ENCODE measurements at places on chromosomes 12 and 14. TPM values are rescaled to one million over a fixed set of nuclear protein-coding genes. Genes with fewer than 3 reads are reported as not detected.

Gene DTX3
- polyA plus RNA-seq, result 41.2 TPM

Gene ERBB3
- polyA plus RNA-seq, result 31.5 TPM

Gene USP44
- 0.52 TPM for polyA plus RNA-seq

Gene PPP2R5C
- polyA plus RNA-seq, result 65.6 TPM

Gene ATG101
- polyA plus RNA-seq, result 53.0 TPM

Gene PRH2
- polyA plus RNA-seq, result not detected

Gene OR4K17
- polyA plus RNA-seq, result not detected

Gene AQP2
- 666 TPM for polyA plus RNA-seq

Gene SPIC
- not detected for polyA plus RNA-seq

Gene SERPINA12
- not detected for polyA plus RNA-seq

Gene KRT2
- polyA plus RNA-seq, result not detected

Gene RERG
- polyA plus RNA-seq, result 29.3 TPM

Gene RIN3
- polyA plus RNA-seq, result 7.1 TPM

Gene MYH6
- 0.13 TPM for polyA plus RNA-seq

Gene RASSF3
- 8.2 TPM for polyA plus RNA-seq

Gene CD69
- polyA plus RNA-seq, result 2.2 TPM

Gene SLC2A14
- polyA plus RNA-seq, result not detected

Gene PYGL
- polyA plus RNA-seq, result 12.3 TPM

Gene TCP11L2
- 2.3 TPM for polyA plus RNA-seq

Gene CYP46A1
- polyA plus RNA-seq, result 2.5 TPM
